Activated T-cell treated with anti-CD3 and anti-CD28 coated beads, Interleukin-2, amount 50 U/mL, for 48 hours (primary cell): ENCODE measurements at places on chromosomes 1 and 21.

- no peak for DNase-seq
Observed at GRCh38 chr1:8908388-8909151, 30.1 kb upstream of the ENO1 start.

- DNase-seq: no peak
Observed at GRCh38 chr1:78691995-78692747, 42.5 kb downstream of the IFI44 start.

DNA sequence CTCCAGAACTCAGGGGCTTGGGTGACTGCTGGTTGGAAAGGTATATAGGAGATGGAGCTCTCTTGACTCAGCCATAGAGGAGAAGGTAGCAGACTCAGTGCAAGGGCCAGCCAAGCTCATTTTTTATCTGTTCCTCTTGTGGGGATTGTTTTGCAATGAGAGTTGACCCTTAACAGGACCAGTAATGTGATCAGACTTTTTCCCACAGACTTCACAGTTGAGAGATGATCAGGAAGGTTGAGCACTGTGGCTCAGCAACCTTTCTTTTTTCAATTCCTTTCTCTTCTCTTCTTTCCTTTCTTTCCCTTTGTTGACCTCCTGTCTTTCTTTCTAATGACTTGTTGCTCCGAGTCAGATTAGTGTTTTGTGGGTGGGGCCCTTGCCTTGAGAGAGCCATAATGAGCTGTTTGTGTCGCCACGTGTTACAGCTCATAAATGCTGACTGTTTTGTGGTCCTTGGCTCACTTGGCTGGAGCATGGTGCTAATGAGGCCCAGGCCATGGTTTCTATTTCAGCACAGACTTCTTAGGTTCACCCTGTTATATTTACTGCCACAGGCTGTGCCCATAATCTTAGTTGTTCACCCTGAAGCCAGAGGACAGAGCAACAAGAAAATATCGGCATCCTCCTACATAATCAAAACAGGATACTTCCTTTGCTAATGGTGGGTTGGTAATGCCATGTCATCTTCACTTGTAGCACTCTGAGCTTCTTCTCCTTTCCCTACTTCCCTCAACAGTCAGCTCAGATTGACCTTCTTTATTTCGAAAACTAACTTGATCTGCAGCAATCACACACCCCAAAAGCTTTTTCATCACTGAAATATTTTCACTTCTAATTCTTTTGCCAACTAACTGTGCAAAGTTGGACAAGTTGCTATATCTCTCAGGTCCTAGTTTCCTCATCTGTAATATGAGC is 13.9 kb downstream of the ADAM30 start:
- no peak for DNase-seq

GRCh38 chr1:7845761-7846160 is 7.1 kb downstream of the UTS2 start:
- no peak for DNase-seq

GRCh38 chr1:162028726-162029125 is 5.1 kb upstream of the OLFML2B start:
- no peak for DNase-seq

DNA sequence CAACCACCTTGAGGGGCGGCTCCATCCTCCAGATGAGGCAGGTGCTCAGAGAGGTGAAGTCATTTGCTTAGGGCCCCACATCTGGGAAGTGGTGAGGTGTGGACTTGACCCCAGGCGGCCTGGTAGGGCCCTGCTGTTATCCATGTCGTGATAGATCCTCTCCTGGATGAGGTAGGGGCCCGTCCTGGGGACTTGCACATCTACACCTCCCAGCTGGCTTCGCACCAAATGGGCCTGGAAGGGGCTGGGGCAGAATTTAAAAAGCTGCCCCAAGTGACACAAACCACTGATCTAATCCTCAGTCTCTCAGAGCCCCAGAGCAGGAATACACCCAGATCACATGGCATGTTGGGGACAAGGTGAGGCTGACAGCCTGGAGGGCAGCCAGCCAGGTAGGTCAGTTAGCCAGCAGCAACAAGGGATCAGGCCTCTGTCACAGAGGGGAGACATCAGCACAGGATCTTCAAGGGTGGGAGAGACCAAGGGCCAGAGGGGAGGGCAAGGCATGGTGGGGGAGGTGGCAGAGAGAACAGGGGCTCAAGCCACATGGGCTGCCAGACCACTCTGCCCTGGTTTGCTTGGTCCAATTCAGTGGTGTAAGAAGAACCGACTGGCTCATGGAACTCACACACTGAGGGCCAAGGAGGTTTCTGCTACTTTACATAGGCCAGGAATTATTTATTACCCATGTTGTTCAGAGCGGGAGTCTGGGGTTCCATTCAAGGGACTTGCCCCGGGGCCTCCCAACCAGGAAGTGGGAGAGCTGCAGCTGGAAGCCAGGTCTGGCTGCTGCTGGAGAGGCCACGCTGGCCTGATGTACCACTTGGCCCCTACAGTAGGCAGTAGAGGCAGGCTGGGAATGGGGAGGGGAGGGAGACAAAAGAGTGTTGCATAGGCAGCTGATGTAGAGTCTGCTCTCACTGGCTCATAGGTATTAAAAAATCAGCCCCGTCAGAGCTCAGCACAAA is 12.1 kb downstream of the LRP8 start:
- DNase-seq: no peak

- no peak for DNase-seq
Observed at GRCh38 chr1:62285984-62286785, 33.0 kb downstream of the KANK4 start.

- DNase-seq: no peak
Observed at GRCh38 chr1:2248127-2248826, 20.2 kb downstream of the SKI start.

GRCh38 chr1:54290506-54291184 is 90.7 kb downstream of the MRPL37 start:
- no peak for DNase-seq

- no peak for DNase-seq
Observed at GRCh38 chr1:9836632-9836960, 12.8 kb upstream of the CLSTN1 start.

- DNase-seq: no peak
Observed at GRCh38 chr1:178910023-178910422, 39.1 kb upstream of the ANGPTL1 start.

- DNase-seq: no peak
Observed at GRCh38 chr1:64019818-64020217, 183.6 kb upstream of the UBE2U start.

- DNase-seq: no peak
Observed at GRCh38 chr1:183188240-183188639, 2.2 kb downstream of the LAMC2 start.
